ENCODE measurements at places on chromosomes 6 and 20. TPM values are rescaled to one million over a fixed set of nuclear protein-coding genes. Genes with fewer than 3 reads are reported as not detected.

The TP53INP2 gene
- total RNA-seq: 9.3 TPM

The WFDC10B gene
- not detected for total RNA-seq

The OR12D3 gene
- not detected for total RNA-seq

The FOXS1 gene
- total RNA-seq: not detected

The BTN2A1 gene
- total RNA-seq: 6.6 TPM

The MYB gene
- total RNA-seq: not detected

The POU5F1 gene
- not detected for total RNA-seq

The COL11A2 gene
- 0.07 TPM for total RNA-seq

The SNTA1 gene
- 7.6 TPM for total RNA-seq

The RBPJL gene
- not detected for total RNA-seq

The SLC9A8 gene
- total RNA-seq: 4.8 TPM

The EYA4 gene
- 0.33 TPM for total RNA-seq

The PRKN gene
- total RNA-seq: 0.13 TPM

The TRIM31 gene
- total RNA-seq: not detected

The OXT gene
- total RNA-seq: not detected

The SNPH gene
- total RNA-seq: 7.3 TPM

The TRIM40 gene
- not detected for total RNA-seq

The ARMH2 gene
- total RNA-seq: not detected

The TMC2 gene
- total RNA-seq: not detected

The RAB44 gene
- 0.07 TPM for total RNA-seq

The HECA gene
- total RNA-seq: 14.8 TPM

The IGF2R gene
- total RNA-seq: 40.7 TPM
